Metanephros (tissue), 2 donors: ENCODE measurements at places on chromosomes 6 and 20. TPM values are rescaled to one million over a fixed set of nuclear protein-coding genes. Genes with fewer than 3 reads are reported as not detected.

OR2B2 gene
- not detected for total RNA-seq

PDYN gene
- total RNA-seq: 0.12 TPM

LY6G6D gene
- not detected for total RNA-seq

CYP21A2 gene
- total RNA-seq: 0.64 TPM

GPX5 gene
- total RNA-seq: not detected

TBXT gene
- not detected for total RNA-seq

SLC24A3 gene
- 8.9 TPM for total RNA-seq

SYNE1 gene
- total RNA-seq: 304 TPM

TFAP2C gene
- total RNA-seq: 1.2 TPM

TMC2 gene
- not detected for total RNA-seq

ADAT2 gene
- total RNA-seq: 5.9 TPM

TMEM244 gene
- total RNA-seq: not detected
